ENCODE measurements at places on chromosomes 2 and 18.

DNA sequence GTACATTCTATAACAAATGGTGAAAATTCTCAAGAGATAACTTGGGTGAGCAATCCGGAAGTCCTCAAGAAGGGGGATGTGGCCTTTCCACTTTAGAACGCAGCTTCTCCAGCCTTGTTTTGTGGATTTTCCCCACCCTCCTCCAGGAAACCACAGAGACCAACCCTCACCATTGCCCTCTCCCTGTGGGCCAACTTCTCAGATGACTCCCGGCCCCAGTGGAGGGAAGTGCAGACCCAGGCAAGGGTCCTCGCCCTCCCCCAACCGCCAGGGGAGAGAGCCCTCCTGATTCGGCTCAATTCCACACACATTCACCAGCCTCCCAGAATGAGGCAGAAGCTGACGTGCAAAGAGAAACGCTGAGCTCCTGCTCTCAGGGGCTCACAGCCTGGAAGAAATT is 277.2 kb downstream of the EIPR1 start:
- DNase-seq: no peak

DNA sequence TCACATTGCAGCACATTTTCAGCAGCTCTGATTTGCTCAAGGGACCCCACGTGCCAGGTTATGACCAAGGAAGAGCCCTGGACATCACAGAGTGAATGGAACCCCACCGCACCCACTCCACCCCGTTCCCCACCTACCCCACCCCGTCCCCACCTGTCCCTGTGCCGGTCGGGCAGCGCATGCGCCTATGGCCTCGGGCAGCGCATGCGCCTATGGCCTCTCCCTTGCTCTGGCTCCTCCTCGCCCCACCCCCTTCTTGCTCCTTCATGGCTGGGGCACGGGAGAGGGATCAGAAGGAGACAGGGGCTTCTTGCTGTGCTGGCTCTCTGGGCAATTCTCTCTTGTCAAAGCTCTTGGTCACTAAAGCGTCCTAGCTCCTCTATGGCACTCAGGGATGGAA is 371.8 kb upstream of the HS6ST1 start:
- no peak for DNase-seq

- no peak for DNase-seq
Observed at GRCh38 chr2:187215532-187216240, 232.4 kb downstream of the CALCRL start.

GRCh38 chr2:16073471-16073870 is 133.1 kb downstream of the MYCN start:
- no peak for DNase-seq

- DNase-seq: no peak
Observed at GRCh38 chr2:17271416-17271815, 246.8 kb downstream of the RAD51AP2 start.

DNA sequence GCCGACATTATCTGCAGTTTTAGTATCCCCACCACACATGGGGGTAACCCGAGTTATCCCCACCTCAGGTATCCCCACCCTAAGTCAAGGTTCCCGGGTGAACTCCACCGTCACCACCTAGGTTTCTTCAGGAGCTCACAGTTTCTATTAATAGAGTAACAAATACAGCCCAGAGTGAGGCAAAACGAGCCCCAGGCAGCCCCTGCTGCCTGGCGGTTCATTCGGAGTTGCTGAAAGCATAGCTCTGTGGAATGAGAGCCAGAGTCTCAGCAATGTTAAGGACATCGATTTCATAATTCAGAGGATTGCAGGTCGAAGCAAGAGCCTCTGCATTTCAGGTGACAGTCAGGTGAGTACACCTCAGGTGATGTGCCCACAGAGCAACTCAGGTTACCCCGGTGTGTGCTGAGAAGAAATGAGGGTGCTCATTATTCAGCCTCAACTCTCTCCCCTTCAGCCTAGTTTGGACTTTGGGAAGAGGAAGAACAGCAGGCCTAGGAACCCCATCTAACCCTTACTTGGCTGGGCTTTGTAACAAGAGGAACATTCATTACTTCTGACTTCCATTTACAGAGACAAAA is 10.7 kb downstream of the SATB2 start:
- no peak for DNase-seq

GRCh38 chr2:33077844-33078243 is 131.1 kb downstream of the LTBP1 start:
- no peak for DNase-seq

DNA sequence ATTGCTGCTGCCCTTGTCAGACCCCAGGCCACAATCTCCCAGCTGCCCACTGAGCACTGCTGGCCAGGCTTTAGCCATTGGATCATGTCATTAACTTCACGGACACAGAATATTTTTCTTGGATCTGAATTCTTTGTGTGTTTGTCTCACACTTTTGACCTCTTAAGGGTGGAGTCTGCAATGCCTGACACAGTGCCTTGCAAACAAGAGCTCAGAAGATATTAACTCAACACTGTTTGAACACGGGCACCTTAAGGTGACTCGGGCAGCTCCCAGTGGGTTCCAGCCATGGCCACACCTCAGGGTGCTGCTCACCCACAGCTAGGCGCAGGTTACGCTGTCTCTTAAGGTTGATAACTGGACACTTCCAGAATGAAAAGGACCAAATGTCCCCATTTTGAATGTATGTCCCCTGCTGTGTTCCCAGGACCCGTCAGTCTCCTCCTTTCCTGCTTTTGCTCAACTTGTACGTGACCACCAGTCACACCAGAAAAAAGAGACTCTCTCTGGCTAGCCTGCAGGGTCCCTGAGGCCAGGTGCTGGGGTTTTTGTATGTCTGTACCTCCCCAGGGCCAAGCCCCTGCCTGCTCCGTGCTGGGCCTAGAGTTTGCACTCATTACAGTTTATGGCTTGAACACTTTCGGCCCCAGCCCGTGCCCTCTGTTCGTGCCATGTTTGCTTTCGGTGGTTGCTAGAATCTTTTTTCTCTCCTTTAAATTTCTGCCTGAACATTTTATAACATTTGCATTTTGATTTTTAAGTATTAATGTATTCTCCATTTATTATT is 33.4 kb upstream of the TMEM131 start:
- DNase-seq: no peak

DNA sequence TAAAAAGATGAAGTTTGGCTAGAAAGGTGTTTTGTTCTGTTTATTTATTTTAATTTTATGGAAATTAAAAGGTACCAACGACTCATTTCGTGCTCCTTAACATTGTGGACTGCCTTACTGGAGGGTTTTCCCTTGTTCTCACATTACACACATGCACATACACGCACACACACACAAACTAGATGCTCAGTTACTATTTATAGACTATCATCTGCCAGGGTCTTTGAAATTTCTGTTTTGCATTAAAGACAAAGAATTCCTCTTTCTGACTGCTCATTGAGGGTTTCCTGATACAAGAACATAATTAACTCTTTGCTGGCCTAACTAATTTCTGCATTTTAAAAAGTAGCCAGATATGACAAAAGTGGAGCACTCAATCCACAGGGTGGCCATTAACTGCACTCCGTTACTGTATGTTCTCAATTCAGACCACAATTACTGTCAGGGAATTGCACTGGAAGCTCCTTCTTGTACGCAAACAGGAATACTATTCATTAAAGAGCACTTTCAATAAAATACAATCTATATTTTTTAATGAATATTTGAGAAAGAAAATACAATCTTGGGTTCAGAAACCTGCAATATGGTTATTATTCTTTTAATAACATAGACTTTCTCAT is 366.9 kb upstream of the GALNT5 start:
- no peak for DNase-seq

GRCh38 chr18:36752929-36753865 is 75.6 kb downstream of the TPGS2 start:
- DNase-seq: no peak

- DNase-seq: no peak
Observed at GRCh38 chr2:143476336-143477087, 347.3 kb downstream of the ARHGAP15 start.

- DNase-seq: no peak
Observed at GRCh38 chr18:10121786-10122515, 208.1 kb downstream of the VAPA start.

- no peak for DNase-seq
Observed at GRCh38 chr18:12880541-12880910, 3.5 kb downstream of the PTPN2 start.

- DNase-seq: no peak
Observed at GRCh38 chr2:43278564-43279220, 52.3 kb upstream of the ZFP36L2 start.
